Frontal cortex (tissue), 4 donors: ENCODE measurements at places on chromosomes 7 and 10.

DNA sequence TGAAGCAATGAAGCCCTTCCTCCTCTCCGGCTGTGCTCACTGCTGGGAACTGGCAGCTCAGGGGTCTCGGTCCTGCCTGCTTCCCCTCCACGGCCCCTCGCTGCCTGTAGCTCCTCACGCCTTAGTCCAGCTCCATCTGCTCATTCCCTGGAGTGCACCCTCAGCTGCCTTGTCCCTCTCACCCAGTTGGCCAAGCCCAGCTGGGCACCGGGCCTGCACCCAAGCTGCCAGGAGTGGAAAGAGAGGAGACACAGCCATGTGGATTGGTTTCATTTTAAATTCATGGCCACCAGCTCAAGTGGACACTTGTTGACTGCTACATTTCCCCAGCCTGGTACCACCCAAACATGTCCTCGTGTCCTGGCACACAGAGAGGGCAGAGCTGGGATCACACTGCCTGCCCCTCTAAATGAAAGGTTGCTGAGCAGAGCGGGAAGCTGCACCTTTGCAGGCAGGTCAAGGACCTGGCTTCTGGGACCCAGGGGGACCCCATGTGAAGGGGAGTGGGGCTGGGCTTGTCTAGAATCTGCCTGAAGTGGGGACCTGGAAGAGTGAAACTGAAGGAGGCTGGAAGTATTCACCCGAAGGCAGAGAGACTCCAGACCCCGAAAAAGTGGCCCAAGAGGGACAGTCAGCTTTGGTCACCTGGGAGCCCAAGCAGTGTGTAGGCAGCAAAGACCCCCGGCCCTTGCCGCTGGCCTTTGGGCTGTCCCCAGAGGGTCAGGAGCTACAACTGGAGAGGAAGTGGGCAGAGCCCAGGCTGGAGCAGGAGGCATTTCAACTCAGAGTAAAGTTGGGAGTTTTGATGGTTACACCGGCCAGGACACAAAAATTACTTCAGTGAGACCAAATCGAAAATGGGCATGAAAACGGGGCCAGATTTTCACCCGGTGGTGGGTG lies 15.0 kb upstream of the BNIP3 start:
- no peak for DNase-seq

- DNase-seq, result no peak
Observed at GRCh38 chr10:126204320-126204719, 184.0 kb downstream of the ADAM12 start.

- no peak for DNase-seq
Observed at GRCh38 chr10:80579849-80580637, 42.3 kb downstream of the SH2D4B start.

GRCh38 chr10:133216776-133217175 lies 13.2 kb upstream of the UTF1 start:
- DNase-seq, result no peak

GRCh38 chr7:27466703-27467102 lies 196.0 kb downstream of the HIBADH start:
- no peak for DNase-seq

DNA sequence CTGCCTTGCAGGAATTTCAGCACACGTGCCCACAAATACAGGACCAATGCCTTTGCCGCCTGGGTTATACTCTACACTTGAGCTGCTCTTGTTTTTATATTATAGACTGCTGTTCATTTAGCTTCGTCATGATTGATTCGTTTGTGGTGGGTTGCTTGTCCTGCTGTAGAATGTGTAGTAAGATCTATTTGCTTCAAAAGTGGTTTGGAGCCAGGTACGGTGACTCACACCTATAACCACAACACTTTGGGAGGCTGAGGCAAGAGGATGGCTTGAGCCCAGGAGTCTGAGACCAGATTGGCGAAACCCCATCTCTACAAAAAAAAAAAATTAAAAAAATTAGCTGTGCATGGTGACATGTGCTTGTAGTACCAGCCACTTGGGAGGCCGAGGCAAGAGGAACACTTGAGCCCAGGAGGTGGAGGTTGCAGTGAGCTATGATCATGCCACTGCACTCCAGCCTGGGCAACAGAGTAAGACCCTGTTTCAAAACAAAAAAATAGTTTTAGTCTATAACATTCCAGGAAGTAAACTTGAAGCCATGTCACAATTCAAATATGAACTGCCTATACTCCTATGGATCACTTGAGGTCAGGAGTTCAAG lies 9.0 kb upstream of the RHBDD2 start:
- no peak for DNase-seq

DNA sequence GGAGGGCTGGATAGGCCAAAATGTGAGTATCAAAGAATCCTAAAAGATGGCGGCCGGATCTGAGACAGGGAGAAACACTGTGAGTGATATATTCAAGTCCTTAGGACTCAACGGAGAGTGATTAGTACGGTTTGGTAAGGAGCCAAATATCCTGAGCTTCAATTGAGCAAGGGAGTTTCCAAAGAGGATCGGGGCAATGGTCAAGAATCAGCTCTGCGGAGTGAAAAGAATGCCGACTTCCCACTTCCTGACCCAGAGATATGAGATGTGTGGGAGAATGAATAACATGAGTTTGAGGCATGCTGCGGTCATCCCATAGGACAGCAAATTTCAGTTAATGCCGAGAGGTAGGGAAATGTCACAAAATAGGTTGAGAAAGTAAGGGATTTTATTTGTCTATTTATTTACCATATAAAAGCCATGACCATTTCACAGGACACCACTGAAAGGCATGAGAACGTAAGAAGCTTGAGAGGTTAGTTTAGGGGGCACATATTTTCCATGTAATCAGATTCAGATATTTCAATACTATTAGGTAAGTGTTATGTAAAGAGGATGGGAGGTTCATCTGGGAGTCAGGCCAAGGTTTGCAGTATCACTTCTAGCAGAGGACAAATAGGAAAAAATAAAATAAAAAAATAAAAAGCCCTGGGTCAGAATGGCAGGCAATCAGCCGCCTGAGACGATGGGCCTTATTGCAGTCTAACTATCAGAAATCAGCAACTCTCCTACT lies 165.6 kb downstream of the HGF start:
- no peak for DNase-seq
